Right atrium auricular region (tissue), 2 donors: ENCODE measurements at places on chromosomes 16 and 17. TPM values are rescaled to one million over a fixed set of nuclear protein-coding genes. Genes with fewer than 3 reads are reported as not detected.

GRCh38 chr16:78446992-78447563 lies 347.6 kb downstream of the WWOX start:
- no peaks in the 10 kb centered on the region for H3K4me1 ChIP-seq
- H3K4me3 ChIP-seq = no peak overlapping the region
- DNase-seq = no peak
- no peaks in the 10 kb centered on the region for H3K27me3 ChIP-seq
- no peak overlapping the region for H3K27ac ChIP-seq

BANP gene
- 10.4 TPM for total RNA-seq

DNA sequence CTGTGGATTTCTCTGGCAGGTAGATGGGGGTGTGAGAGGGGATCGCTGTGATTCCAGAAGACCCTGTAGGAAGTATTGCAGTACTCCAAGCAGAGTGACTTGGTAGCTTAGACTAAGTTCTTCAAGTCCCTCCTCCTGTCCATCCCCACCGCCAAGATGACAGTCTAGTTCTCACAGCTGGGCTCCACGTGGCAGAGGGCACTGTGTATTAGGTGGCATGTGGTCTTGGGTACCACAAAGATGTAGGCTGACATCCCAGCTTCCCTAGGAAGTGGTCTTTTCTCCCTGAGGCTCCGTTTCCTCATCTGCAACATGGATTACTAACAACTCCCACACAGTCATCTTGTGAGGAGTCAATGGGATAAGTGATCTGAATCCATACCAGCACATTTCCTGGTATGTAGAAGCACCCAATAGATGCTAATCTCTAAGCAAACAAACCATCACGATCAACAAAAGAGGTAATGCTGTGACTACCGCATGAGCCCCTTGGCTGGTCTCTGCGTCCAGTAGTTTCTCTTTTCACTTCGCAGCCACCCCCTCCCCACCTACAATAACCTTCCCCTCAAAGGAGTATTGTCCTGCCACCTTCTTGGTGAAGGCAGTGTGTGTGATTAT lies 349.1 kb upstream of the EEF2KMT start:
- H3K27me3 ChIP-seq = no peaks in the 10 kb centered on the region
- H3K4me1 ChIP-seq = no peaks in the 10 kb centered on the region
- H3K4me3 ChIP-seq = no peak overlapping the region
- no peaks in the 10 kb centered on the region for H3K36me3 ChIP-seq
- no peak for DNase-seq
- no peak overlapping the region for H3K27ac ChIP-seq

DNA sequence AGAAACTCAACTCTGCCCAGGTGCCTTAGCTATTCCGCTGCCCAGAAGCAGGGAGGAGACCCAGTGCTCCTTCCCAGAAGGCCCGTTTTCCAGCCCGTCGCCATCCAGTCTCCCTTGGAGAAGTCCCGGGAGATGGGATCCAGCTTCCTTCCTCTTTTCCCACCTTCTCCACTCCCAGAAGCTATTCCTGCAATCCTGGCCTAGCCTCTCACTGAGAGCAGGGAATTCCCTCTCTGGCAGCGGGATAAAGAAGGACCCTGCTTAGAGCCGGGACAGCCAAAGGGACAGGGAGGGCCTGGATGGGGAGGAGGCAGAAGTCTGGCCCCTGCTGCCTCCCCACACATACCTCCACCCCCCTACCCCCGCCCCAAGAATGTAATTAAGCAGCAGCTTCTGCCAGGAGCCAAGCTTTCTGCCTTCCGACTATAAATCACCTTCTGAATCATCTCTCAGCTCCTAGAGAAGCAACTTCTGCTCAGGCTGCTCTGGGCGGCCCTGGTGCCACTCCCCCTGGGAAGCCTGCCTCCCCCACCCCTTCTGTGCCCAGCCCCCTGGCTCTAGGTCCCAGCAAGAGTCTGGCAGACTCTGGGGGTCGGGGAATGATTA lies 6.4 kb downstream of the WNT3 start:
- H3K27me3 ChIP-seq = peaks cover 12% of the 10 kb centered on the region
- H3K27ac ChIP-seq = no peak overlapping the region
- H3K4me3 ChIP-seq = no peak overlapping the region
- no peaks in the 10 kb centered on the region for H3K36me3 ChIP-seq

- no peak overlapping the region for H3K4me3 ChIP-seq
- no peaks in the 10 kb centered on the region for H3K4me1 ChIP-seq
- no peak for DNase-seq
- no peaks in the 10 kb centered on the region for H3K36me3 ChIP-seq
- H3K27ac ChIP-seq = no peak overlapping the region
- H3K27me3 ChIP-seq = no peaks in the 10 kb centered on the region
Observed at GRCh38 chr17:33509331-33509730, 216.2 kb upstream of the ASIC2 start.

ARL5C gene
- total RNA-seq = not detected

DNA sequence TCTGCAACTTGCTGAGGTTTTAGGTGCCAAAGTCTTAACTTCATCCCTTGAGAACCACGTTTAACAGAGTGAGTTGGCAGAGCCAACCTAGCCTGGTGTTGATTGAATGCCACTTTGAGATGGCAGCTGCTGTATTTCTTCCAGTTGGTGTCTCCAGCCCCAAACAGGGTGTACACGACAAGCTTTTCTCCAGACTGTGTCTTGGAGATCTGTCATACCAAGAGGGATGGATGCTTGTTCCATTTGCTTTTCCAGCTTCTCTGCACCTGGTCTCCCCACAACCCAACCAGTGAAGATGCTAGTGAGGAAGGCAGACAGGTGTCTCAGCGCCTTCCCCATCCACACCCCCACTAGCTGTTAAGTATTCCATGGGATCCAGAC lies 141.1 kb upstream of the HS3ST2 start:
- H3K27me3 ChIP-seq = no peaks in the 10 kb centered on the region
- no peak overlapping the region for H3K27ac ChIP-seq
- DNase-seq = no peak
- no peaks in the 10 kb centered on the region for H3K36me3 ChIP-seq

- peaks cover 26% of the 10 kb centered on the region for H3K27me3 ChIP-seq
- no peaks in the 10 kb centered on the region for H3K36me3 ChIP-seq
- no peaks in the 10 kb centered on the region for H3K4me1 ChIP-seq
- H3K4me3 ChIP-seq = no peak overlapping the region
- DNase-seq = no peak
Observed at GRCh38 chr17:80474231-80474960, 2.0 kb downstream of the NPTX1 start.

- no peak overlapping the region for H3K27ac ChIP-seq
- no peaks in the 10 kb centered on the region for H3K27me3 ChIP-seq
- H3K36me3 ChIP-seq = no peaks in the 10 kb centered on the region
- no peak for DNase-seq
- H3K4me3 ChIP-seq = no peak overlapping the region
- no peaks in the 10 kb centered on the region for H3K4me1 ChIP-seq
Observed at GRCh38 chr16:77657016-77657415, 65.3 kb upstream of the NUDT7 start.

- no peak overlapping the region for H3K27ac ChIP-seq
- no peaks in the 10 kb centered on the region for H3K36me3 ChIP-seq
- H3K4me1 ChIP-seq = no peaks in the 10 kb centered on the region
- peaks cover 4% of the 10 kb centered on the region for H3K27me3 ChIP-seq
Observed at GRCh38 chr16:88378836-88379693, 3.7 kb upstream of the ZNF469 start.

EXOC7 gene
- 56.0 TPM for total RNA-seq

DNA sequence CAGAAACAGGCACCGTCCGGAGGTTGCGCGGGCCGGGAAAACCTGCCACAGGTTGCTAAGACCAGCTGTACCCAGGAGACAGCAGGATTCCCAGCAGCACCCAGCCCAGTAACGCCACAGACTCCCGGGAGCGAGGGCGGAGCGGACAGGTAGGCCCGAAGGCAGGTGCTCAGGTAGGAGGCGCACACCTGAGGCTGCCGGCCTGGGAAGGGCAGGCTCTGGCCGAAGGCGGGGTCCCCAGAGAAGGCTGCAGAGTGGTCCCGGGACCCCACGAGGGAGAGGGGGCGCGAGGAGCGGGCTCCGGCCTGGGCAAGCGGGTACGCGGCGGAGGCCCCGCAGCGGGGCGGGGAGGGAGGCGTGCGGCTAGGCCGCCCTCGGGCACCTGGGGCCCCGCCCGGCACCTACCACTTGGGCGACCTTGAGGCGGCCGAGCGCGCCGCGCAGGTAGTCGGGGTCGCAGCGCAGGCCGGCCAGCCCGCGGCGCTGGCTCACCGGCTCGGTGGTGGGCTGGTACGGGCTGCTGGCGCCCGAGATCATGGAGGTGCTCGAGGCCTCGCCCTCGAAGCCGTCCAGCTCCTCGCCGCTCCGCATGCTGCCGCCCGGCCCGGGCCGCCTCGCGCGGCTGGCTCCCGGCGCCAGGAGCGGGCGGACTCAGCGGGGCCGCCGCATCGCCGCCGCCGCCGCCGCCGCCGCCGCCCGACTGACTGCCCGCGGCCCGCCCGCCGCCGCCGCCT lies 441 bp downstream of the CMTM4 start:
- peak overlapping the region; percentile 71 for H3K4me3 ChIP-seq
- H3K4me1 ChIP-seq = peaks cover 17% of the 10 kb centered on the region
- H3K27ac ChIP-seq = peak overlapping the region; percentile 51
- no peaks in the 10 kb centered on the region for H3K27me3 ChIP-seq
- no peaks in the 10 kb centered on the region for H3K36me3 ChIP-seq

DNA sequence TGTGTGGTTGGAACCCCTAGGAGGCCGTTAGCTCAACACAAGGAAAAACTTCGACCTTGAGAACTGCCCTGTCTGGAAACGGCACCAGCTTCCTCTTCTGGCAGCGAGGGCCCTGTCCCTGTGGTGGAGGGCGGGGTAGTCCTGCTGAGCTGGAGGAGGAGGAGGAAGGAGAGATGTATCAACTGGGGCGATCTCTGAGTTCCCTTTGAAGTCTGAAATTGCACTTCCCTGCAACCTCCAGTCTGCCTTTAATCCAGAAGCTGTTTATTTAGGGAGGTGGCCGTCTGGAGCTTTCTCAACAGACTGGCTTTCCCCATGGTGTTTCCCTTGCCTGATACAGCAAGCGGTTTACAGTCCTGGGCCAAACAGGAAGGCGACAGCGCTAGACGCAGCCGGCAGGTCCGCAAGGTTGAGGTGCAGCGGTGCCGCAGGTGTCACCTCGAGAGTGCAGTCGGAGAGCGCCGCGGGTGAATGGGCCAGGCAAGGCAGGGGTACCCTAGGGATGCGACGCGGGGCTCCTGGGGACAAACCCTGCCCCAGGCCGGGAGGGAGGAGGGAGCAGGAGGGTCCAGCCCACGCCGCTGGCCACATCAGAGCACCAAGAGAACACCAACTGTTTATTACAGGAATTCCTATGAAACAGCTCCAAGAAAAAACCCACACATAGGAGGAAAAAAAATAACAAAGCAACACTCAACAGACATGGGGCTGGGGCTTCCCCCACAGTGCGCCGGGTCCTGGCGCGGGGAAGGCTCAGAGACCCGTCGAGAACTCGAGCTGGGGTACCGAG lies 11.4 kb upstream of the MRPS23 start:
- DNase-seq = no peak
- peaks cover 5% of the 10 kb centered on the region for H3K36me3 ChIP-seq
- H3K4me3 ChIP-seq = peak overlapping the region; percentile 46
- peak overlapping the region; percentile 91 for H3K27ac ChIP-seq

DNA sequence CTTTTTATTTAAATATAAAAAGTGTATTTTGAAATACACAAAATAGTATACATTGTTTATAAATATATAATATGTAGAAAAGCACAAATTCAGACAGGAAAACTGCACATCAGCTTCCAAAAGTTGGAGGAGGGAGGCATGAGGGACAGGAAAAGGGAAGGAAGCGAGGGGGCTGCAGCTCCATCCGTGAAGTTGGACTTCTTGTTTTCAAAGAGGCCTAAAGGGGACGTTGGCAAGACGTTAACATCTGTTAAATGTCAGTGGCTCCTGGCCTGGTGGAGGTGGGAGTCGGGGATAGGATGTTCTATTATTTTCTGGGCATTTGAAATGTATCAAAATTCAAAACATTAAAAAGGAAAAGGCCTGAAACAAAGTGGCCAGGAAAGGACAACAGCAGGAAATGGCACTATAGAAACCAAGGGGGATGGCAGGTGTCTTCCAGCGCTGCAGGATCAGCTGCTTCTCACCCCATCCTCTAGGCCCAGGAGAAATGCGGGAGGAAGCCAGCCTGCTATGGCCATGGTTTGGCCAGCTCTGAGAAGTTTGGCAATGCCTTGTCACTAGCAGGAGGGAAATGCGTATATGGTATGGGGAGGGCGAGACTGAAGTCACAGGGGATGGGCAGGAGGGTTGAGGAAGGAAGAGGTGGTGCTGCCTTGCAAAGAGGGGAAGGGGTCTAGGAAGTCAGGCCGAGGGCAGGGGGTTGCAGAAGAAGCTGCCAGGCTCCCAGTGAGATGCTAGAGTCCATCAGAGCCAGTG lies 6.4 kb downstream of the CMTM2 start:
- no peaks in the 10 kb centered on the region for H3K4me1 ChIP-seq
- no peak for DNase-seq
- no peak overlapping the region for H3K27ac ChIP-seq
- no peaks in the 10 kb centered on the region for H3K36me3 ChIP-seq
- no peak overlapping the region for H3K4me3 ChIP-seq

- no peaks in the 10 kb centered on the region for H3K36me3 ChIP-seq
- H3K4me1 ChIP-seq = peaks cover 6% of the 10 kb centered on the region
- no peak overlapping the region for H3K4me3 ChIP-seq
- no peak for DNase-seq
- H3K27ac ChIP-seq = no peak overlapping the region
- H3K27me3 ChIP-seq = peaks cover 3% of the 10 kb centered on the region
Observed at GRCh38 chr16:88552815-88553214, 17.4 kb upstream of the ZC3H18 start.

DNA sequence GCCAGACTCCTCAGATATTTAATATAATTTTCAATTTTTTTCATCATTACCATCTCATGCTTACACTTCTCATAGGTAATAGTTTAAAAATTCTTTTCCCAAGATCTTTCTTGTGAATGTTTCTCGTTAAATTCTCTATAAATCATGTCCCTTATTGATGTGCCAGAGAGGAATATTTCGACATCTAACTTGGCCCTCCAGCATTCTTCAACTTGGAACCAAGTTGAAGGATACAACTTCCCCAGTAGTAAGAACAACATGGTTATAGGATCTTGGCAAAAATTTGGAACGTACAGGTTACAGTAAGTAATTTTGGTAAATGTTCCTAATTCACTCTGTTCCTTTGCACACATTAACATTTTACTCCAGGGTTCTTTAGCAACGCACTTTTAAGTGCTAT lies 731.8 kb downstream of the CDH11 start:
- H3K27me3 ChIP-seq = no peaks in the 10 kb centered on the region
- no peak for DNase-seq
- no peak overlapping the region for H3K27ac ChIP-seq
- H3K36me3 ChIP-seq = no peaks in the 10 kb centered on the region
- H3K4me3 ChIP-seq = no peak overlapping the region
- H3K4me1 ChIP-seq = no peaks in the 10 kb centered on the region
